Activated T-cell treated with anti-CD3 and anti-CD28 coated beads, Interleukin-2, amount 50 U/mL, for 72 hours (primary cell): ENCODE measurements at places on chromosomes 1 and 21. TPM values are rescaled to one million over a fixed set of nuclear protein-coding genes. Genes with fewer than 3 reads are reported as not detected.
A peak's percentile ranks its signal among the peaks of the same experiment; 100 is the strongest.

Gene S100A7A
- not detected for total RNA-seq

Gene PWP2
- total RNA-seq = 5.9 TPM

Gene PODN
- not detected for total RNA-seq

Gene AADACL3
- not detected for total RNA-seq

Gene COL8A2
- 0.09 TPM for total RNA-seq

- no peaks in the 10 kb centered on the region for H3K27me3 ChIP-seq
- no peak overlapping the region for H3K27ac ChIP-seq
- H3K36me3 ChIP-seq = peaks cover 2% of the 10 kb centered on the region
- DNase-seq = no peak
- H3K4me3 ChIP-seq = no peak overlapping the region
These were observed 5.1 kb upstream of the MED18 start for GRCh38 chr1:28323720-28324119.

GRCh38 chr1:37545019-37545418 is 9.1 kb downstream of the SNIP1 start:
- H3K27ac ChIP-seq = peak overlapping the region; percentile 41
- no peak overlapping the region for H3K4me3 ChIP-seq
- H3K4me1 ChIP-seq = peaks cover 8% of the 10 kb centered on the region
- H3K27me3 ChIP-seq = no peaks in the 10 kb centered on the region
- DNase-seq = no peak
- peaks cover 25% of the 10 kb centered on the region for H3K36me3 ChIP-seq

DNA sequence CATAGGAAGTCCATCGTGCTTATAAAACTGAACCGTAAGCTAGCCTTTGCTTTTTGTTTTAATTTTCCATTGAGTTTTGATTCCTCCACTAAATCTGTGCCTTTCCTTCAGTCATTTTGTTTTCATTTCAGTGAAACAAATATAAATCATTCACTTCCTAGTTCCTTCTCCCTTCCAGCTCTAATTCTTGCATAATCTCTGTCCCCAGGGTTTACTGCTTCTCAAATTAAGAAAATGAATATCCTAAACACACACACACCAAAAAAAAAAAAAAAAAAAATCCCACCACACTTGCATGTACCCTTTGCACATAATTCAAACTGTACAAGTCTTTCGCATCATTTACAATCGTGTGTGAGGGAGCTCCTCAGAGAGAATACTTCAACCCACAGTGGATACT is 6.8 kb downstream of the KCNH1 start:
- H3K27ac ChIP-seq = no peak overlapping the region
- DNase-seq = no peak
- H3K4me3 ChIP-seq = no peak overlapping the region
- H3K27me3 ChIP-seq = peaks cover 45% of the 10 kb centered on the region
- no peaks in the 10 kb centered on the region for H3K4me1 ChIP-seq

DNA sequence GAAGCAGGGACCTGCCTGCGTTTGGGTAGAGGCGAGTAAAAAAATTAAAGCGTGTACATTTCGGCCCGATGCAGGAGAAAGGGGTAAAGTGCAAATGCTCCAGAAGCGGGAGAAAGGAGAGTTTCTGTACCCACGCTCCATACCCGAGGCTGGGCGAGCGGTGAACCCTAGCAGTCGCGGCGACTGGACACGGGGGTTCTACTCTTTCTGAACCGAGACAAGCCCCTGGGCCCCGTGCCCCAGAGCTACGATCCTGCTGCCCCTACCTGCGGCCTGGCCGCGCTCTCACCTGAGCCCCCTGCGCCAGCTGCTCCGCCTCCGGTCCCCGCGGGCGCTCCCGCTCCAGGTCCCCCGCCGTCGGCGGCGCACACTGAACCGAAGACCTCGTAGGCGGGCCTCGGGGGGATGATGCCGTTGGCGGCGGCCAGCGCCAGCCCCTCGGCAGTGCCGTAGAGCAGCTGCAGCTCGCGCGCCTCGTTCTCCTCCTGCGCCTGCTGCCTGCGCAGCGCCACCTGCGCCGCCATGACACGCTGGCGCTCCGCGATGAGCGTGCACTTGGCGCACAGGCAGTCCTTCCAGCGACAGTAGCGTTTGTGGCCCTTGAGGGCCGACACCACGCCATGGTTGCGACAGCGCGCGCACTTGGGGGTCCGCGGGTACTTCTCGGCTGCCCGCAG is 2.4 kb downstream of the DMRTA2 start:
- peaks cover 72% of the 10 kb centered on the region for H3K4me1 ChIP-seq
- peak; percentile 53 for DNase-seq
- H3K27me3 ChIP-seq = peaks cover 82% of the 10 kb centered on the region
- peaks cover 4% of the 10 kb centered on the region for H3K36me3 ChIP-seq
- no peak overlapping the region for H3K27ac ChIP-seq

GRCh38 chr1:185532856-185533255 is 201.3 kb upstream of the HMCN1 start:
- no peak overlapping the region for H3K27ac ChIP-seq
- no peaks in the 10 kb centered on the region for H3K36me3 ChIP-seq
- no peaks in the 10 kb centered on the region for H3K4me1 ChIP-seq
- no peaks in the 10 kb centered on the region for H3K27me3 ChIP-seq

- no peaks in the 10 kb centered on the region for H3K36me3 ChIP-seq
- H3K4me1 ChIP-seq = no peaks in the 10 kb centered on the region
- no peak overlapping the region for H3K27ac ChIP-seq
- no peak for DNase-seq
- H3K27me3 ChIP-seq = peaks cover 10% of the 10 kb centered on the region
These were observed 215.3 kb upstream of the NFIA start for GRCh38 chr1:60866917-60867531.

GRCh38 chr1:114956570-114956969 is 73.1 kb upstream of the TSHB start:
- H3K36me3 ChIP-seq = no peaks in the 10 kb centered on the region
- H3K4me3 ChIP-seq = no peak overlapping the region
- H3K27ac ChIP-seq = no peak overlapping the region
- DNase-seq = no peak
- H3K27me3 ChIP-seq = peaks cover 7% of the 10 kb centered on the region

GRCh38 chr1:10444795-10445397 is 4.9 kb upstream of the CORT start:
- no peak overlapping the region for H3K4me3 ChIP-seq
- H3K27me3 ChIP-seq = no peaks in the 10 kb centered on the region
- H3K27ac ChIP-seq = no peak overlapping the region

DNA sequence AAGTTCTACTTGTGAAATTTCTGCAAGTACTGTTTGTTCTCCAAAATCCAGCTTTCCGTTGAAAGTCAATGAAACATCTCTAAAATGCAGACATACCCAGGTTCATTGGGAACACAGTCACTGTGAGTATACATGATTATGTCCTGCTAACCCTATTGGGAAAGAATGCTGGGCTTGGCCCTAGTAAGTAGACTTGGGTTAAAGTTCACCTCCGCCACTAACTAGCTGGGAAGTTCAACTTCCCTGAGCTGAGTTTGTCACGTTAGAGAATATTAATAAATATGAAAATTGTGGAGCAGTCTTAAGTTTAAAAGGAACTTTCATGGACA is 10.5 kb upstream of the PGD start:
- no peaks in the 10 kb centered on the region for H3K27me3 ChIP-seq
- DNase-seq = no peak
- peaks cover 11% of the 10 kb centered on the region for H3K4me1 ChIP-seq
- H3K27ac ChIP-seq = no peak overlapping the region
- no peak overlapping the region for H3K4me3 ChIP-seq

- H3K27me3 ChIP-seq = peaks cover 2% of the 10 kb centered on the region
- H3K36me3 ChIP-seq = no peaks in the 10 kb centered on the region
- H3K27ac ChIP-seq = no peak overlapping the region
- no peak overlapping the region for H3K4me3 ChIP-seq
- H3K4me1 ChIP-seq = peaks cover 7% of the 10 kb centered on the region
These were observed 203.1 kb downstream of the NFIA start for GRCh38 chr1:61285371-61285885.

DNA sequence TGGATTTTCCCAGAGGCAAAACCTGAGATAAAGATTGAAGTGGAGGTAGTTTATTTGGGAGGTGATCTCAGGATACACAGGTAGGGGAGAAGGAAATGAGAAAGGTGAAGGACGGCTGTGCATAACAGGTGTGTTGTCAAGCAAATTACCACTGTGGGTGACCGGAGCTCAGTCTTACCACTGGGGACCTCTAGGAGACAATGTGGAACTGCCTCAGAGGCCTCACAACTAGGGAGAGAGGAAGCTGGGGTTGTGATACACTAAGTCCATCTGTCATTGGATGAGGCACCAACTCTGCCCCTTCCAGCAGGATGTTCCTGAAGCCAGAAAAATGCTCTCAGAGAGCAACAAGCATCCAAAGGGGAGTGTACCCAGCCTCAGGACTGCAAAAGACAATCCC is 32.6 kb downstream of the GRIK3 start:
- DNase-seq = no peak
- H3K4me3 ChIP-seq = no peak overlapping the region
- H3K27me3 ChIP-seq = no peaks in the 10 kb centered on the region
